ENCODE measurements at places on chromosomes 13 and 19.

DNA sequence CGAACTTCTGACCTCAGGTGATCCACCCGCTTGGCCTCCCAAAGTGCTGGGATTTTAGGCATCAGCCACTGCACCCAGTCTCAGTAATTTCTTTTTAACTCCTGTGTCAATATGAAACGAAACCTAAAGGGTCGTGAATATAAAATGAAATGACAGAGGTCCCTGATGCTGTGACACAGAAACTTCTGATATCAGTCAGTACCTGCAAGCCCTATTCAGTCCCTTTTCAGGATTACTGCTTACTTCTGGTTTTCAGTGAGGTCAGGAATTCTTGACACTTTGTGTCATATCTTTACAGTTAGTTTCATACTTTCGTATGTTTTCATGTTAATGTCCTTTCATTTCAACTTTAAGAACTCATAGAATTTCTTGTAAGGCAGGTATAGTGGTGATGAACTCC, 58.7 kb downstream of the RNF17 start:
- no peak for DNase-seq

GRCh38 chr13:111241006-111241755, 79.3 kb upstream of the TEX29 start:
- DNase-seq = no peak

DNA sequence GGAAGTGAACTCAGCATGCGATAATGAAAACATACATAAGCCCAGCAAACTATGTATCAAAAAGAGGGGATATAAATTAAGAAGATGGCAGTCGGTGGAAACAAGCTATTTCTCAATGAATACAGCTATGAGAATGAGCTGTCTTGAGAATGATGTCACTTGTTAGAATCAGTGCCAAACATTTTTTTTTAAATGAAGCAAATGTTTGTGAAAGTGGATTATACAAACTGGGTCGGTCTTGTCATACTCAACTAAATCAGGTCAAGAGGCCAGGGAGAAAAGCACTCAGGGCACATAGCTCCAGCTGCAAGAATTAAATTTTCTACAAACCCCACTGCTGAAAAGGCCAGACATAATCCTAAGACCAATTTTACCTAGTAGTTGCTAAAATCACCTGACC, 1048.4 kb downstream of the SLITRK1 start:
- no peak for DNase-seq

DNA sequence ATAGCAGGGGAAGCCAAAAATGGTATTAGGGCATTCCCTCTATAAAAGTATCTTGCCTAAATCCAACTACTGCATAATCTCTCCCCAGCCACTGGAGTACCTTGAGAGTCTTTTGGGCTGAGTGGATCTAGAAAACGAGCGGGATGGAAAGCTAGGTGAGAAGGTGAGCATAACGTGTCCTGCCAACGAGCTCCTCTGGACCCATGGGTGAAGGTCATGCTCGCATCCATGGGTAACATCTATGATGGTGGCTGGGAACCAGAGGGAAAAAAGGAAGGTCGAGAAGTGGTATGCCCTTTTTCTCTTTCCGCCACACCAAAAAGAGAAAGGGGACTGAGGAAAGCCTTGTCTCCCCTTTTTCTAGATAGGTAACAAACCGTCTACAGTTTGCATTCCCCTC, 63.0 kb downstream of the ZNF208 start:
- DNase-seq = no peak

GRCh38 chr19:41936961-41937360, 8.7 kb upstream of the ERFL start:
- no peak for DNase-seq

DNA sequence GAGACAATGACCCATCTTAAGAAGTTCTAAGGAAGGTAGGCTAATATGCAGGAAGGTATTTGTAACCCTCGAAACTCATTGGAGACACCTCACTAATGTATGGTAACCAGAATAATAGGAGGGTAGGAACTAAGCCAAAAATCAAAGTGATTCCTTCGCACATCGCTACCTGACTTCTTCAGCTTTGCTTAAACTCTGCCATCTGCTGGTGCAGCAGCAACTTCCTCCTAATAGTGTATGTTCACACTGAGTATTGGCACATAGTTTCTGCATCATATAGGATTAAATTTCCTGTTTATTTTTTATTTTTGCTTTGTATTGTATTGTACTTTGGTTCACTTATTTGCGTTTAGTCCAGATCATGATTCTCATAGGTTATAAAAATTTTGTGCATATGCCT, 676.2 kb downstream of the GPC5 start:
- DNase-seq = no peak

GRCh38 chr19:16522559-16523377, 19.5 kb downstream of the CHERP start:
- no peak for DNase-seq

- no peak for DNase-seq
Measured at GRCh38 chr19:38773469-38774177, at the start of gene LGALS7. Gene LGALS7 (minus strand): TSS chr19:38773517. CDS start chr19:38773492, 25 bp downstream.

DNA sequence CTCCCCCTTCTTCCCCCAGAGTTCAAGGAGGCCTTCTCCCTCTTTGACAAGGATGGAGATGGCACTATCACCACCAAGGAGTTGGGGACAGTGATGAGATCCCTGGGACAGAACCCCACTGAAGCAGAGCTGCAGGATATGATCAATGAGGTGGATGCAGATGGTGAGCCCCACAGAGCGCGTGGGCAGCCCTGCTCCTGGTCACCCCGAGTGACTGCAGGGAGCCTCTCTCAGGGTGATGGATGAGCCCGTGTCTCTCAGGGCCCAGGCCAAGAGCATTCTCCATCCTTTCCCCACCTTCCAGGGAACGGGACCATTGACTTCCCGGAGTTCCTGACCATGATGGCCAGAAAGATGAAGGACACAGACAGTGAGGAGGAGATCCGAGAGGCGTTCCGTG, 7.0 kb downstream of the CALM3 start:
- DNase-seq = no peak

- DNase-seq = no peak
Measured at GRCh38 chr13:67489016-67489415, 258.9 kb upstream of the PCDH9 start.

- no peak for DNase-seq
Measured at GRCh38 chr19:33861950-33862349, 65.3 kb downstream of the KCTD15 start.

GRCh38 chr13:20274466-20274865, 42.3 kb upstream of the GJB6 start:
- DNase-seq = no peak

DNA sequence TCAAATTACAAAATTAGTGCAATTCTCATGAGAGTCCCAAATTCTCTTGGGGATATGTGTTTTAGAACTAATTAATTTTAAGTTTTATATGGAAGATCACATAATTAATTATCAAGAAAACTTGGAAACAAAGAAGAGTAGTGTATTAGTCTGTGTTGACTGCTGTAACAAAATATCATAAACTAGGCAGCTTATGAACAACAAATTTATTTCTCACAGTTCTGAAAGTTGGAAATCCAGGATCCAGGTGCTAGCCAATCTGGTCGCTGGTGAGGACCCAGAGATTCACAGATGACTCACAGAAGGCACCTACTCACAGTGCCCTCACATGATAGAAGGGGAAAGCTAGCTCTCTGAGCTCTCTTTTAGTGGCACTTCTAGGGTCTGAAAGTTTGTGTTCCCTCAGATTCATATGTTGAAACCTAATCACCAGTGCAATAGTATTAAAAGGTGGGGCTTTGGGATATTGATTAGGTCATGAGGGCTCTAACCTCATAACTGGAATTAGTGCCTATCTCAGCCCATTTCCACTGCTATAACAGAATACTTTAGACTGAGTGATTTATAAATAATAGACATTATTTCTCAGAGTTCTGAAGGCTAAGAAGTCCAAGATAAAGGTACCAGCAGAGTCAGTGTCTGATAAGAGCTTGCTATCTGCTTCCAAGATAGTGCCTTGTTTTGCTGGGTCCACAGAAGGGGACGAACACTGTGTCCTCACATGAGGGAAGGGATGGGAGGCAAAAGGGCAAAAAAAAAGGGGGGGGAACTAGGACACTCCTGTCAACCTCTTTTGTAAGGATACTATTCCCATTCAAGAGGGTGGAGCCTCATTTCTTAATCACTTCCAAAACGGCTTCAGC, 1.5 kb upstream of the ARGLU1 start:
- no peak for DNase-seq

- DNase-seq = no peak
Measured at GRCh38 chr13:34675626-34676025, 266.4 kb upstream of the NBEA start.

GRCh38 chr19:32647361-32647760, 27.6 kb downstream of the ANKRD27 start:
- DNase-seq = no peak

DNA sequence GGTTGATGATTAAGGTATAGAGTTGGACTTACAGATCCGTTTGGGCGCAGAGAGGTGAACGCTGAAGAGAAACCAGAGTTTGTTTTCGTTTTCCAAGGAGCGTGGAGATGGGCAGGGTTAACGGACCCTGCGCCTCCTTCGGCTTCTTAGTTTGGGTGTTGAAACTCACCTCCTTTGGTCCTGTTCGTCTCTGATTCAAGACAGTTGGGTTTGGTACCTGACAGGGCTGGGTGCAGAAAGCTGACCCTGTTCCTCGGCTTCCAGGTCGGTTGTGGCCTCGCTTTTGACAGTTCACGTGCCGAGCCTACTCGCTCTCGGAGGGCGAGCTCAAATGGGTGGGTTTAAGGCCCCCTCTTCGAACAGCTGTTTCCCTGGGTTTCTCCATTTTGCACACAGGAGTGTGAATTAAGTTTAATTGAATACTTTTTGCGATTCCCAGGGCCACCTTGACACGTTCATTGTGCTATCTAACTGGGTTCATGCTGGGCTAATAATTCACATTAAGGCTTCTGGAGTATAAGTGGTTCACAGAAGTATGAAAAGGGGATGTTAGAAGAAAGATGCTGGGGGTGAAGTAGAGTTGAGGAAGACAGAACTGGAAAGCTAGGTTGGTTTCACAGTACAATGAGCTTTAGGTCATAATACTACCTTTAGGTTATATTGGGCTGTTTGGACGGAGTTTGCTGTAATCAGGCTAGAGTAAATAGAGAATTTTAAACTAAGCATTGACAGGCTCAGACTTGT, 638 bp downstream of the USPL1 start:
- DNase-seq = no peak

GRCh38 chr19:18774782-18775444, 16.2 kb downstream of the COMP start:
- no peak for DNase-seq

DNA sequence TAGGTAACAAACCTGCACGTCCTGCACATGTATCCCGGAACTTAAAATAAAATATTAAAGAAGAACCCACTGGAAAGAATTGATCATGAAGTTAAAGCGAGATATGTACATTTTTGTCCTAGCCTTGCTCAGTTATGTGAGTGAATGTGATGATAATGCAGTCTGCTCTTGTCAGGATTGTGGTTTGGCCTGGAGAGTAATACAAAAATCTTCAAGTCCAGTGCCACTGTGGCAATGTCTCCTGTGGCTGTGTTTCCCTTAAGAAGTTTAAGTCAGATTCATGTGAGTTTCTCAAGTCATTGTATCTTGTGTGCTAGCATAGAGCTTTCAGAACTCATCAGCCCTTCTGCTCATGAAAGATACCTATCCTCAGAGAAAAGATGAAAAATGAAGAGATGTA, 18.0 kb upstream of the ITGBL1 start:
- DNase-seq = no peak

GRCh38 chr13:49821216-49822009, 28.9 kb upstream of the KPNA3 start:
- no peak for DNase-seq

DNA sequence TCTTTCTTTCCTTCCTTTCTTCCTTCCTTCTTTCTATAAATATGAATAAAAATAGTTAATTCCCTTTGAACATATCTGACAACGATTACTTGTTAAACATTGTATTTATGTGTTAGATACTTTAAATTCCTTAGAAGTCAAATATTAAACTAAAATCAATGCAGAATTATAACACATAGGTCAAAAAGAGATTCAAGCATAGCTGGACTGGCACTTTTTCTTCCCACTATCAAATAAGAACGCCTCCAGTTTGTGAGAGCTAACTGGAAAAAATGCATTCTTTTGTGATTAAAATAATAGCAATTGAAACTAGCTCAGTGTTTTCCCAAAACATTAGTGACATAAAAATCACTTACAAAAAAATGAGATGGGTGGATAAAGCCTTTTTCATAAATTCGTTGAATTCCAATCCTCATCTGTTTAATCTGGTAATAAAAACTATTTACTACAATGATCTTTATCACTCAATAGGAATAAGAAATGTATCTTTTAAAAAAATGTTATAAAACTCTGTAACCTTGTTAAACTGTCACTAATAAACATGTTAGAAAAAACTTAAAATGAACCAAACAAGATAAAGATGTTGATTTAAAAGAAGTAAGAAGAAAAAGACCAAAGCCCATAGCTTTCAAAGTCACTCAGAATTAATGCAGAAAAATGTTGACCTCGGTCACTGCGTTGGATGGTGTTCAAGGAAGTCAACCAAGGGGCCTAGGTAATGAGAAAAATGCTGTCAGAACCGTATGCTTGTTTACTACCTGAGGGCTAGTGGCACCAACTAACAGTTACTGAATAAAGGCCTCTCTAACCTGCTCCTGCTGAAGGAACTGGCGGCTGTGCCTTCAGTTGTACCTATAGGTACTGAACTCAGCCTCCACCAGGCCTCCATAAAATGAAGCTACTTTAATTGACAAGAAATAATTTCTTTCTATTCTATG, 1039.5 kb upstream of the SLC10A2 start:
- DNase-seq = no peak

DNA sequence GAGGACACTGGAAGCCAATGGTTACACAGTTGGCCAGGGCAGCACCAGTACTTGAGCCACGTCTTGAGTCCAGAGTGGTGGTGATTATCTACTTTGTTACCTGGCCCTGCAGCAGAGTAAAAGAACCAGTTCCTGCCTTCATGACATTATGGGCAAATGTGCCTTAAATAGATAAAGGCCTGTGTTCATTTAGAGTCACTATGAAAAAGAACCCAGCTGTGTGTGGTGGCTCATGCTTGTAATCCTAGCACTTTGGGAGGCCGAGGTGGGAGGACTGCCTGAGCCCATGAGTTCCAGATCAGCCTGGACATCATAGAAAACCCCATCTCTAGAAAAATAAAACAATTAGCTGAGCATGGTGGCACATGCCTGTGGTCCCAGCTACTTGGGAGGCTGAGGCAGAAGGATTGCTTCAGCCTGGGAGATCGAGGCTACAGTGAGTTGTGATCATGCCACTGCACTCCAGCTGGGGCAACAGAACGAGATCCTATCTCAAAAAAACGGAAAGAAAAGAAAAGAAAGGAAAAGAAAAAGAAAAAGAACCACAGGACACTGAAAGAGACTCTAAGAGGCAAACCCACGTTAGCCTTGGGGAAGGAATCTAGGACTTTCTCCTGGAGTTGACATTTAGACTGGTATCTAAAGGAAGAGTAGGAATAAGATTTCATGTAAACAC, 3.4 kb upstream of the IRF2BP1 start:
- DNase-seq = no peak

- DNase-seq = peak; percentile 57
Measured at GRCh38 chr19:48501494-48502349, 9.9 kb downstream of the LMTK3 start.

All from stimulated activated CD4-positive, alpha-beta T cell treated with anti-CD3 and anti-CD28 coated beads, Interleukin-15, amount 100 ng/mL, for 1 hour (primary cell).